ENCODE measurements at places on chromosomes 12 and 14. TPM values are rescaled to one million over a fixed set of nuclear protein-coding genes. Genes with fewer than 3 reads are reported as not detected.

SENP1 gene
- 23.2 TPM for polyA plus RNA-seq

GRCh38 chr12:26493656-26494055 is 298.3 kb downstream of the SSPN start:
- no peak for DNase-seq

- DNase-seq: no peak
Observed at GRCh38 chr12:54700301-54700700, 52.1 kb upstream of the DCD start.

GRCh38 chr14:61573748-61574513 is 121.4 kb upstream of the HIF1A start:
- no peak for DNase-seq

DNA sequence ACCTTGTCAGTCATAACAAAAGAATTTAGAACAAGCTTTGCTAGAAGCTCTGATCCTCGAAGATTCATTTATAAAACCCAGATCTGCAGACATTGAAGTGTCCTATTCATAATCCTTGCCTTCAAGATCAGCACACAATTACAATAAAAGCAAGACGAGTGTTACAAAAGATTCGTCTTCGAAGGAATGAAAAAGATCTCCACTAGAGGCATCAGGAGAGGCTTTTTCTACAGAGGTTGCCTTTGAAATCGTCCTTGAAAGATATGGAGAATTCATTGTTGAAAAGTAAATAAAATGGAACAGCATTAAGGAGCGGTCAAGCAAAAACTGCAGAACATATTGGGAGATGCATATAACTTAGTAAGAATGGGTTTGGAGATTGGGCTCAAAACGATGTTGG is 146.4 kb downstream of the BMP4 start:
- DNase-seq: no peak

DNA sequence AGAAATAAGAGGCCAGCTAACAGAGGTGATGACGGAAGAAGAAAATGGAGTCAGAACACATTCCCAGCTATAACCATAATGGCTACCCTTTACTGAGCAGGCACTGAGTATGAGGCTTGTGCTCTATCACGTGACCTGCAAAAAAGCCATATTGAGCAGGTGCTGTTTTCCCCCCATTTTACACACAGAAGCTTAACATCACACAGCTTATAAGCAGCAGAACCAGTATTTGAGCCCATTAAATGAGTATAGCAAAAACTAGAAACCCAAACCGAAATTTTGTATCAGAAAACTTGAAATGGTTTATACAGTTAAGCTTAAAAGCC is 28.4 kb downstream of the PAPLN start:
- no peak for DNase-seq
